A549 treated with Hydrocortisone at 1 μM for 4 hours (cell line): ENCODE measurements at places on chromosomes 12 and 14. TPM values are rescaled to one million over a fixed set of nuclear protein-coding genes. Genes with fewer than 3 reads are reported as not detected.

DEPDC4 gene
- total RNA-seq: 0.28 to 1.5 TPM (median 1.2 TPM) in 5 replicates

SPTB gene
- 1.5 to 1.9 TPM (median 1.7 TPM) in 5 replicates for total RNA-seq

C14orf180 gene
- not detected in 5 replicates for total RNA-seq

RNF212B gene
- not detected in 5 replicates for total RNA-seq

ADCY4 gene
- not detected in 5 replicates for total RNA-seq
